ENCODE measurements at places on chromosomes 4 and X. TPM values are rescaled to one million over a fixed set of nuclear protein-coding genes. Genes with fewer than 3 reads are reported as not detected.

- peaks cover 44% of the 10 kb centered on the region for H3K4me1 ChIP-seq
- peak overlapping the region; percentile 93 for H3K4me3 ChIP-seq
- no peaks in the 10 kb centered on the region for H3K27me3 ChIP-seq
- peak; percentile 82 for DNase-seq
These were observed 583 bp downstream of the ABHD18 start for GRCh38 chr4:127965803-127966175.

DNA sequence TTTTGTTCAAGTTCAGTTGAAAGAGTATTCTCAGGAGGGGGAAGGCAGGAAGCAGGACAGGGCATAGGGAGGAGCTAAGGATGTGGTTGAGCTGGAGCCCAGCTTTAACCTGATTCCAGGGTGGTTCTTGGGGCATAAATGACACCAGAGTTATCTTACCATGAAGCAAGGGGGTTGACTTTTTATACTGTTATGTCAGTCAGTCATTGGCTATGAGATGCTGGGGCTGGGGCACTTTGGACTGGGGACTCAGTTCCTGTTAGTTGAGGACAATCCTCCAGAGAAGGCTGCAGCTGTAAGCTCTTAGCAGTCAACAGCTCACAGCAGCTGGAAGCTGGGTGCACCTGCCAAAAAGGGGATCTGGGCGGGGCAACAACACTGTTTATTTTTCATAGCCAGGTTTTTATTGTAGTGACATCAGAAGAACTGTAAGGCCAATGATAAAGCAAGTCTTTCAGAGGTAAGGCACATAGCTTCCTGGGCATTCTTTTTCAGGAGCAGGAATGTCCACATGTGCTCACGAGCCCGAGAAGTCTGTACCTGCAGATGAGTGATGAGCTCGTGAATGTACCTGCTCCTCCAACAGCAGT, 78.5 kb downstream of the MID1IP1 start:
- H3K4me1 ChIP-seq = peaks cover 9% of the 10 kb centered on the region
- no peak for DNase-seq
- H3K4me3 ChIP-seq = no peak overlapping the region
- no peak overlapping the region for H3K27ac ChIP-seq

DNA sequence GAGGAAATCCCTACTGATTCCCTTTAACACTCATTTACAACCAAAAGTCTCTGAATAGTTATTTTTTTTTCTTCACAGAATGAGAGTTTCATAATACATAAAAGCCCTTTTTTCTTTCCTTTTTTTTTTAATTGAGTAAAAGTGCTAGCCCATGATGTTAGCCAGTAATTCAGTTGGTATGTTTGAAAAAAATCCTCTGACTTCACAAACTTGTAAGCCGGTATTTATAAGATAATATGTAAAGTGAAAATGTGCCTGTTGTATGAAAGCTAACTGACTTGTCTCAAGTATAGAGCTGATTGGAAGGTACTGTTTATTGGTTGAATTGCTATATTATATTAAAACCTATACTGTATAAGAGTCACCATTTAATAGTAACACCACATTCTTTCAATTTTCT, 70.2 kb upstream of the NEIL3 start:
- no peak overlapping the region for H3K27ac ChIP-seq
- no peaks in the 10 kb centered on the region for H3K4me1 ChIP-seq
- H3K4me3 ChIP-seq = no peak overlapping the region
- no peak for DNase-seq

GRCh38 chrX:44400588-44400987, 57.1 kb upstream of the EFHC2 start:
- H3K27me3 ChIP-seq = no peaks in the 10 kb centered on the region
- no peak overlapping the region for H3K4me3 ChIP-seq
- no peaks in the 10 kb centered on the region for H3K4me1 ChIP-seq
- H3K27ac ChIP-seq = no peak overlapping the region
- no peaks in the 10 kb centered on the region for H3K36me3 ChIP-seq

GRCh38 chrX:141314441-141314840, 72.1 kb upstream of the SPANXC start:
- H3K27ac ChIP-seq = no peak overlapping the region
- H3K36me3 ChIP-seq = no peaks in the 10 kb centered on the region
- H3K27me3 ChIP-seq = no peaks in the 10 kb centered on the region
- no peak overlapping the region for H3K4me3 ChIP-seq

Gene BTC
- not detected for total RNA-seq

Gene TMPRSS11A
- not detected for total RNA-seq

Gene NHSL2
- 0.45 TPM for total RNA-seq

Gene GPAT3
- total RNA-seq = 34.0 TPM

Gene CT83
- total RNA-seq = not detected

Data from activated CD8-positive, alpha-beta memory T cell treated with anti-CD3 and anti-CD28 coated beads, Interleukin-2, amount 10 ng/mL, durations not matched to agents 7 days and 5 days (primary cell).